ENCODE measurements at places on chromosomes 6 and 20.

DNA sequence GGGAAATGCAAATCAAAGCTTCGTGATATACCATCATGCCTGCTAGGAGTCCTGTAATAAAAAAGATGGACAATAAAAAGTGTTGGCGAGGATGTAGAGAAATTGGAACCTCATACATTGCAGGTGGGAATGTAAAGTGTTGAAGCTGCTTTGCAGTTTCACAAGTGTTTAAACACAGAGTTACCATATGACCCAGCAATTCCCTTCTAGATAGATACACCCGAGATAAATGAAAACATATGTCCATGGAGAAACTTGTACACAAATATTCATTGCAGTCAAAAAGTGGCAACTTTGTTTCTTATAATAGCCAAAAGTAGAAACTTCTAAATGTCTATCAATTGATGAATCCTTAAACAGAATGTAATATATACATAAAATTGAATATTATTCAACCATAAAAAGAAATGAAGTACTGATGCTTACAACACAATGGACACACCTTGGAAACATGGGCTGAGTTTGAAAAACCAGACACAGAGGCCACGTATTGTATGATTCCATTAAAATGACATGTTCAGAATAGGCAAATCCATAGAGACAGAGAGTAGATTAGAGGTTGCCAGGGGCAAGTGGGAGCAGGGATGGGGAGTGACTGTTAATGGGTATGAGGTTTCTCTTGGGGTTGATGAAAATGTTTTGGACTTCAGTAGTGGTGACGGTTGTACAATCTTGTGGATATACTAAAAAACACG, 20.8 kb upstream of the ERVFRD-1 start:
- DNase-seq, result no peak

DNA sequence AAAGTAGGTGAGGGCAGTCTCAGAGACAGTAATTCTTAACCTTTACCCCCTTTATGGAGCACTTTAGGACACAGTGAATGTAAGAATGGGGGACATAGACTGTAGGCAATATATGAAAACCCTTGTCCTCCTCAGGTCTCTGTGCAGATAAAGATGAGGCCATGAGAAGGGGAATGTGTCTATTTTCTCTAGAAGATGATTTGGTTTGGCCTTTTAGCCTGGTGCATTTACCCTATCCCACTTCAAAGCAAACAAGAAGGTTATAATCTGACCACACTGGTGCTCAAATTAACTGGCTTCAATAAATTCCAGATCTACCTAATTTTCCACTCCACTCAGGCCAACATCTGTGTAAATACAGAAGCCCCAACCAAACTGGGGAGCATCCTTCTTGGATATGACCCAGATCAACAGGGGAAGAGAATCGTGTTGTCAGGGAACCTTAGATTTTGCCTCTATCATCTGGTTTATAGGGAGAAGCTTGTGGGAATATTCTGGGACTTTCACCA, 42.4 kb downstream of the RIPOR2 start:
- no peak for DNase-seq

- no peak for DNase-seq
Observed at GRCh38 chr6:129344379-129344778, 365.6 kb downstream of the ARHGAP18 start.

DNA sequence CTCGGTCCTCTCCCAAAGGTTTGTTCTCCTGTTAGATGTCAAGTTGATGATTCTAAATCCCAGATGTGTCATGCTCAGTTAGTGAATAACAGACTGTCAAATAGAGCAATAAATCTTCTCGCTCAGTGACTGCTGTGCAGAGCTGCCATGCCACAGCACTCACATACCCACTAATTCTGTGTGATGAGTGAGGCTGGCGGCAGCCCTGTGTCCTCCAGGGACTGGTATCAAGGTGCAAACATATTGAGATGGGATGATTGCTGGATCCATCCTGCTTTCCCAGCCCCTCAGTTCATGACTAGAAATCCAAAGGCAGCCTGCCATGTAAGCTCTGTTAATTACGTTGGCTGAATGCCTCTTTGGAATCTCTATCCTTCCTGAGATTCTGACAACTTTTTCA, 103.9 kb downstream of the OLIG3 start:
- no peak for DNase-seq

DNA sequence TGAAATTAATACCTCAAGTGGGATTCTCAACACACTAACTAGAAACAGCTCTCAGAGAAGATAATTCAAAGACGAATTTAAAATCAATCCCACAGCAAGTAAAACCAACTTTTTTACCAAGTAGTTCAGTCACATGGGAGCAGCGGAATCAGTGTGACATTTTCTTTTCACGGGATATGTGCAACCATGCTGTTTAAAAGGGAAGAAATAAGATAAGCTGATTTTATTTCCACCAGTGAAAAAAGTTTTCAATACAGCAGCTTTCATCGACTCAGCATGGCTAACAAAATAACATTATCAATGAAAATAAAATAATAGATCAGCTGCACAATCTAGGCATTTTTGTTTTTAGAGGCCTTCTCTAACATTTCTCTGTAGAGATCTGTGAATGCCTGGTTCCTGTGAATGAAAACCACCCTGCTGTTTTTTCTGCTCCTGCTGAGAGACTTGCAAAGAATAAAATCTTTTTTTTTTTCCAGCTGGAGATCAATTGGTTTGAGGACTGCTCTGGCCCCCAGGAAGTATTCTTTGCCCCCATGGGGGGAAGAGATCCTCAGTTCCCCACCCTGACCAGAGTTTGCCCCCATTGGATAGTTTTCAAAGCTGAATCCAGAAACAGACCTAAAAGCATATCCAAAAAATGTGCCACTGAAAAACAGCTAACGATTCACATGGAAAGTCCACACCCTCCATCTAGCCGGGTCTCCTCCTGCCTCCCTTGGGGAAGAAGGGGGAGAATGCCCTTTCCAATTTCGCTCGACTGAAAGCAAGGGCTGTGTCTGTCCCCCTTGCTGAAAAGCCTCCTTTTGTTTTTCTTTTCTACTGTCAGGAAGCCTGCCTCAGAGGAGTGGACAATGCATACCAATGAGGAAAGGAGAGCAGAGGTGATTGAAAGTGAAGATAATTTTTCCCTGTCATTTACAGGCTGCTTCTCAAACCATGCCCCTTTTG, 317.6 kb downstream of the PRKN start:
- DNase-seq, result no peak

DNA sequence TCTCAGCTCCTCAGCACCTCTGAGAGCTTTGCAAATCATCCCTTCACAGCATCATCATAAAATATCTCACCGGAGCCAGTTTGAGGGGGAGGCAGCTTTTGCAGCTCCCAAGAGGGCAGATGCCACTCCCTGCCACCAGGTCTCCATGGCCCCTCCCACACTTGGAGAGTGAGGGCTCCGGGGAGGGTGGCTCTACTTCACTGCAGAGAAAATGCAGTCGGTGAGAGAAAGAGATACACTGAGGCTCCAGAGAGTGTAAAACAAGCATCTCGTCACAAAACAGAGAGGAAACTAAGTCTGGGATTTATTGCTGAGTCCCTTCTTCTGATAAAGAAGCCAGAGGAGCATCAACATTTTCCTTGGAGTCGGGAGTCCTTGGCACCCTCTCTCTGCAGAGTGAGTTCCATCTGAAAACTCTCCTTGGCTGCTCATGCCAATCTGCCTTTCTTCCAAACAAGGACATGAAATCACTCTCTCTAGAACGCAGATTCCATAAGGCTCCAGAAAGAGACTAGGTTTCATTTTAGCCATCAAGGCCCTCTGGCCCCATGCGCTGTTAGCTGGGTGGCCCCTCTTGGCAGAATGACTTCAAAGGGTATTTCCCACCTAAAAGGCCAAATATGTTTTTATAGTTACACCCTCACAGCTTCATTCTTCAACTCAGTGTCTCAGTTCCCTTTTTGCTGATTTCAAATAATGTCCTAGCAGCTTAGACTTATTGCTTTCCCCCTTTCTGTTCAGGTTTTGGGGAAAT, 70.6 kb upstream of the F13A1 start:
- no peak for DNase-seq

- no peak for DNase-seq
Observed at GRCh38 chr20:34970193-34970840, 14.6 kb downstream of the MYH7B start.

DNA sequence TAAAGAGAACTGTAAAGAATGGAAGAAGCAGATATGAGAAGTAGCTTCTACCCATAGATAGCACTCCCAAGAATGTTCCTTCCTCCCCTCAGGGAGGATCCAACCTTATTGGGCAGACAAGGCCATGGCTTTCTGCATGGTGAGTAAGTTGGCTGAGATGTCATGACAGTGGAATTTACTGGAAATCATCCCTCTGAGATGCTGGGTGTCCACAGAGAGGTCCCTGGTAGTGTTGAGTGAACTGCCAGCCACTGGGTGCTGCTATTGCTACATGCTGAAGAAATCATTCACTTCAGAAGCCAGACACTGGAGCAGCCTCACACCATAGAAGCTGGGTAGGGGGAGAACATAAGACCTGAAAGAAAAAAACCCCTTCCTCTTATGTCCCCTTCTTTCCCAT, 46.4 kb upstream of the FERMT1 start:
- DNase-seq, result no peak

DNA sequence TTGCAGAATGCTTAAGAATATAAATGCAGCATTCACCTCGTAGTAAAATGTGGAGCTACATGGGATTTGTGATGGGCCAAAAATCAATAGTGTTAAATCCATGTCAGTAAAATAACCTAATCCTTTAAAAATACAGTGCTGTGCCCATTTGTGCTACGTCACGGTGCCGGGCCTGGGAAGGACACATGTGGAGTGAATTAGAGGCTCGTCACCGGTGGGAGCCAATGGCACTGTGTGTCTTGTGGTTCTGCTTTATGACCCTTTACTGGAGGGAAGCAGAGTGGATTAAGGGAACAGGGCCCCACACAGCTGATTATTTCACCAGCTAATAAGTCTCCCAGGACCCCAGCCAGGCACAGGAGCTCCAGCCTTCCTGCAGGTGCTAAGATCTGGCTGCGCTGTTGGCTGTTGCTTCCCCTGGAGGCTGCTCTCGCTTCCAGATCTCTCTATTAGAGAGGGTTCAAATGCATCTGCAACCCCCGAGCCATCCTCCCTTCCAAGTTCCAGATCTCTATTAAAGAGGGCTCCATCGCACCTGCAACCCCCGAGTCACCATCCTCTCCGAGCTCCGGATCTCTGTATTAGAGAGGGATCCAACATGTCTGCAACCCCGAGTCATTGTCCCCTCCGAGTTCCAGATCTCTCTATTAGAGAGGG, 405.8 kb downstream of the CDH4 start:
- DNase-seq, result no peak

DNA sequence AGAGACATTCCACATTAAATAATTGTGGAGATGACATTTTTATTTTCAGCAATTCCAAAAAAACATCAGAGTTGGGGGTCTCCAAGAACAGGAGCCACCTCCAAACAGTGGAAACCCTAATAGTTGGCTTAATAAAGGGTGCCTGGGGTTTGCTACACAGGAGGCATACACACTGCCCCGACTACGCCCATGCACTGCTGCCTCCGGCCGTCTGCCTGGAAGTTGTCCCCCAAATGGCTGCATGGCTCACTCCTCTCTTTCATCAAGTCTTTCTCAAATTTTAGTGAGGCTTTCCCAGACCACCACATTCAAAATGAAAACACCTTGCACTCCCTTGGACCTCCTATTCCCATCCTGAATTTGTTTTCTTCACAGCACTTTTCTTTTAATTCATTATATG, 58.8 kb downstream of the ZMYND8 start:
- no peak for DNase-seq

DNA sequence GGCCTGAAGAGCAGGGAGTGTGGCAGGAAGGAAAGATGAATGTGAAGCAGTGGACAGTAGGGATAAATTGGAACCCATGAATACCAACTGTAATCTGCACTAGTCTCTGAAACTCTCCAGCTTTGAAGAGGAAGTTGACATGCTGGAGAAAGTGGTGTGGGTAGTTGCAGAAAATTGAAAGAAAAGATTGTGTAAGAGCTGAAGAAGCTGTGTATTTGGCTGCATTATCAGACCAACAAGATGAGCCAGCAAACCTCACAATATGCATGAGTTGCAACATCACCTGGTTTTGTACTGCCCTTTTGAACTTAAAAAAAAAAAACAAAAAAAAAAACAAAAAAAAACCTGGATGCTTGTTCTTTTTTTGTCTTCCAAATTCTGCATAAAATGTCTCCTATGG, 921.9 kb upstream of the EYS start:
- DNase-seq, result no peak

DNA sequence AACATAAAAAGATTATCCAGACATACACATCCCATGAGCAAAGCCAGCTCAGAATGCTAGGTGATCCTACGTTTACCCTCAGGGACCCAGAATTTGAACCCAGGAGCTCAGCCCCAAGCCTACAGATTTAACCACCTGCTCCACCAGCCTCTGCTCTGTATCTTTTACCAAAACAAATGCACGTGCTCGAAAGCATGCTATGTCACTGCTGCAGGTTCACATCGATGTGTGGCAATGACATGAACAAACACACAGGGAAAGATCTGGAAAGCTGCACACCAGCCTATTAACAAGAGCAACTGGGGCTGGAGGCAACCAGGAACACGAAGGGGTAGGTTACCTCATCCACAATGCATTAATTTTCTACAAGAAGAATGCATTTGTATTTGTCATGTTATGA, 32.1 kb downstream of the PREX1 start:
- DNase-seq, result no peak

- no peak for DNase-seq
Observed at GRCh38 chr6:34280216-34280615, 31.4 kb upstream of the SMIM29 start.

DNA sequence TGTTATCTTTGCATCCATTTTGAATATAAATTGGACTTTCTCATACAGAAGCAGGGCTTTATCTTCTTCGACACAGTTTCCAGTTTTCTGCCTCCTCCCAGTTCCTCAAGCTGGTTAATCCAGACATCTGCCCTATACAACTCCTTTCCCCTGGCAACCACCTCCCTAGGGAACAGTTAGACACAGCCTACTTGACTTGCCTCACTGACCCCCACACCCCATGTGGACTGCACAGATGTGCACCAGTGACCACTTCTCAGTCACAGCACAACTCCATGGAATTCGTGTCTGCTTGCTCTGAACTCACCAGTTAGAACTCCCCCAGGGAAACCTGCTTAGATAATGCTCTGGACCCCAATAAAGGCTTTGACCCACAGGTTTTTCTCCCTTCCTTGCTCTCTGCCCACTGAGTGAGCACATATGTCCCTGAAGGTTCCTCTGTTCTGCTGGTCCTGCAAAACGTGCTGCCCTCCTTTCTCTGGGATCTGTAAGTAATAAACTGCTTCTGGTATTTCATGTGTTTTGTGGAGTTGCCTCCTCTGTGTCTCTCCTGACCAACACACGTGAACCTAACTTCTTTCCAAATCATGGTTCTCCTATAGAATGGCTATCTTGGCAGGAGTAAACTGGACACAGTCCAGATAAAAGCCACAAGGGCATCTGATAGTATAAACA, 351.2 kb downstream of the CD83 start:
- no peak for DNase-seq

- DNase-seq, result no peak
Observed at GRCh38 chr20:2507464-2507863, 1.3 kb downstream of the ZNF343 start.

GRCh38 chr6:12446394-12446793, 156.2 kb downstream of the EDN1 start:
- no peak for DNase-seq

GRCh38 chr20:33915726-33916331, 77.9 kb upstream of the RALY start:
- DNase-seq, result no peak
